ENCODE measurements at places on chromosomes 12 and 14.
A peak's percentile ranks its signal among the peaks of the same experiment; 100 is the strongest.

DNA sequence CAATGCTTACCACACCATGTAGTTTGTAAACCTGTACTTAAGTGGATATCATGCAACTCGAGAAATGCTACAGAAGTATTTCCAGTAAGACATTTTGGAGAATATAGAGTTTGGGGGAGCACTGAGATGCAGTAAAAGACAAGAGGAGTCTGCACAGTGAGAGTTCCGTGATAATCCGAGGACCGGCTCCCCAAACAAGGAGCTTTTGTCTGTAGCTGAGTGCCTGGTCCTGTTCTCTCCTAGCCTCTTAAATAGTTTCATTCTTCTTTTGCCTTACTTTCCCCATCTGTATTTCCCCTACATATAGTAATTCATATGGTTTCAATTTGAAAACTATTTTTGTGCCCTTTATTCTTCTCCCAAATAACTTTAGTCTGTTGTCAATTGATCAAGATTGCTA is 364.1 kb downstream of the EGLN3 start:
- DNase-seq: no peak

DNA sequence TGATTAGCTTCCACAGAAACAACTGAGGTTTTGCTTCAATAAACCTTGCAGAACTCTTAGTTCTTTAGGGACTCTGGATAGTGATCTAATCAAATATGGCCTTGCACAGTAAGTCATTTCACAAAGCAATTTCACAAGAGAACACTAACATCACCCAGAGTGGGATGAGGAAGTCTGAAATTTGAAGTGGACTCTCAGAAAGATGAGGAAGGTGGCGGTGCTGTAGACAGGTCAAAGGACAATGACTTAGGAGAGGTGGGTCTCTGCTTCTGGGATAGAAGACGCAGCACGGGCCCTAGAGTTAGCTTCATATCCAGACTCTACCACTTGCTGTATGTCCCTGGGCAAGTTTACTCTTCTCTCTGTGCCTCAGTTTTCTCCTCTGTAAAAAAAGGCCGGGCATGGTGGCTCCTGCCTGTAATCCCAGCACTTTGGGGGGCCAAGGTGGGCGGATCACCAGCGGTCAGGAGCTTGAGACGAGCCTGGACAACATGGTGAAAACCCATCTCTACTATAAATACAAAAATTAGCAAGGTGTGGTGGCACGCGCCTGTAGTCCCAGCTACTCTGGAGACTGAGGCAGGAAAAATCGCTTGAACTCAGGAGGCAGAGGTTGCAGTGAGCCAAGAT is 18.9 kb downstream of the FOS start:
- DNase-seq: no peak

- DNase-seq: no peak
Observed at GRCh38 chr12:128803788-128804187, 20.0 kb downstream of the SLC15A4 start.

DNA sequence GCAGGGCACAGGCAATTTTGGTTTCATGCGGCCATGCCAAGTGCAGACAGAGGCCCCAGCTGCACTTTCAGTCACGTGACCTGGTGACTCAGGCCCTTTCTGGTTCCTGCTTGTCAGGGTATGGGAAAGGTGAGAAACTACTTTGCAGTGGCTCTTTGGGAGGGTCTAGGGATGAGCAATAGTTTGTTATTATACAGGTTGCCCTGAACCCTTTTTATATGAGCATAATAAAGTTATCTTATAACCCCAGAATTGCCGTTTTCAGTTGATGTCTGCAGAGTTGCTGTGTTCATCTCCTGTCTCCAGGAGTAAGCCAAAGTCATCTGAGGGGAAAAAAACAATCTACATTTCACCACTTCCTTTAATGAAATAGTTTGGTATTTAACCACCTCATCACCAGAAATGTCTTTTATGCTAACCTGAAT is 30.9 kb upstream of the EMP1 start:
- no peak for DNase-seq

DNA sequence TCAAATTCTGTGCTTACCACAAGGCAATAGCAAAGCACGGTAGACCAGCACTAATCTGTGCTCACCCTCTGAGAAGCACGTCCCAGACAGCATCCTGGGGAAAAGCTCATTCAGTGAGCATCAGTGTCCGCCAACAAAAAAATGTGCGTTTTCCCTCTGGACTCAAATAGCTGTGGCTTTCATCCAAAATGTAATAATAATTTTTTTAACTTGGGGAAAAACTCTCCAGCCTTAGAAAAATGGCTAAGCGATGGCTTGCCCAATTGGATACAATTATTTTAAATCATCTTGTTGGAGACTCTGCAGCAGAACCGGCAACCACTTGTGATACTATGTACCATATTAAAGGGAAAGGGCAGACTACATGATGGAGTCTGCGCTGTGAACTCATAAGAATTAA is 1.1 kb upstream of the KRT77 start:
- no peak for DNase-seq

DNA sequence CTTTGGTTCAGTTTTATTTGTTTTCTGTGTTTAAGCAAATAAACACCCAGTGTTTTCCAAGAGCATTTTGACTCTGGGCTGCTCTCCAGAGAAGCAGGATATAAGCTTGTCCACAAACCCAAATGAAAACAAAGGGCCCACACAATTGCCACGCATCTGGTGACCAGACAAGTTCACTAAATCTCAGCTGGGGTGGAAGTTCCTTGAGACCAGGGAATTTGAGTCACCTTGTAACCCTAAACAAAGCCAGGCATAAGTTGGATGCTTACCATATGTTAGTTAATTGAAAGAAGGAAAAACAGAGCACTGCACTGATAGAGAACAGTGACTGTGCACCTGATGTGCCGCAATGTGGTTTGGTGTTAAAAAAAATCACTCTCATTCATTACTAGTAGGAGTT is 1.6 kb upstream of the TXNRD1 start:
- DNase-seq: peak; percentile 66

- DNase-seq: no peak
Observed at GRCh38 chr12:108457734-108458361, 57.2 kb upstream of the FICD start.

DNA sequence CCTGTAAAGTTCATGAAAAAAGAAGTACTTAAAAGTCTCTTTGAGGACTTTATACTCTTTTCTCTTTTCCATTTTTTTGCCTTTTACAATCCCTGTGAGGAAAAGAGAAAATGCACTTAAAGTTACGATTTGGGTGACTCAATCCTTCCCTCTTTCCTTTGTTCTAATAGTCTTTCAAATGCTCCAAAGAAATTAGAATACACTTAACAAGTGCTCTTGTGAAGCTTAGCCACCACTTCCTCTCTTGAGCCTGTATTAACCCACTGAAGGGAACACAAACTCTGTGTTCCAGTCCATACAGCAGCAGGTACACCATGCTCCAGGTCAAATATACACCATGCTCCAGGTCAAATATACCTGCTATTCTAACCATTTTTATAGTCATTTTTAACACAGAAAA is 581.1 kb upstream of the MGAT4C start:
- DNase-seq: no peak

GRCh38 chr12:26056335-26056734 is 68.5 kb downstream of the BHLHE41 start:
- DNase-seq: peak; percentile 58

DNA sequence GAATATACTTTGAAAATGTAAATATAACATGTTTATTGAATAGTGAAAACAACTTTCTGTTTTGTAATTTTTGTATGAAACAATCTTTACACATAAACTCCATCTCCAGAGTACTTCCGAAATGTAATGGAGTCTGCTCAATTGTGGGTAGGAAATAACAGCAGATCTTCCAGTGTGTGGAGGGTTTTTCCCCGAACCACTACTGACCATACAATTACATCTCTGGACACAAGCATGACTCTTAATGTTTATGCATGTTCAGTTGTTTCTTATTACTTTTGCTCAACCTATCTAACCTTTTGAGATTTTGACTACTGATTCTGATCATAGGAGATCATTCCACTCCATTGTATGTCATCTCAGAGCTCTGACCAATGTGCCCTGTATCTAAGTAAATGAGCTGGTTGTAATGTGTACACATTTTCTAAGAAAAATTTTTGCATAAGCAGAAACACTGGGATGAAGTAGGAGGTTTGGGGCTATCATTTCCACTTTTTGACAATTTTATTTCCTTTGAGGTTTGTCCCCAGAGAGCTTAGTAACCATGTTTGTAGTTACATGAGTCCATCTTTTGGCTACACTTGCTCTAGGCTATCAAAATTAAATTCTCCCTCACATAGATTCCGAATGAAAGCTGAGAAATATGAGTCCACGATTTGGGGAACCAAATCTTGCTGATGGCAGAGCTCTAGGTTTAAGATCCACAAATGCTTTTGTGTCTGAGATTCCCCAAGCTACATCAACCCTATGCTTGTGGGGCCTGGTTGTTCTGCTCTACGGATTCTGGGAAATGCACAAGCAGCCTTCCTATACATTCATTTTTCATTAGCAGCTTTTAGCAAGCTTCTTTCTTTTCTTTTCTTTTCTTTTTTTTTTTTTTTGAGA is 21.4 kb upstream of the CLEC4D start:
- no peak for DNase-seq

- DNase-seq: peak; percentile 36
Observed at GRCh38 chr12:53999559-54000115, 324 bp upstream of the HOXC9 start.

GRCh38 chr14:51129130-51129529 is 34.2 kb upstream of the TRIM9 start:
- no peak for DNase-seq

DNA sequence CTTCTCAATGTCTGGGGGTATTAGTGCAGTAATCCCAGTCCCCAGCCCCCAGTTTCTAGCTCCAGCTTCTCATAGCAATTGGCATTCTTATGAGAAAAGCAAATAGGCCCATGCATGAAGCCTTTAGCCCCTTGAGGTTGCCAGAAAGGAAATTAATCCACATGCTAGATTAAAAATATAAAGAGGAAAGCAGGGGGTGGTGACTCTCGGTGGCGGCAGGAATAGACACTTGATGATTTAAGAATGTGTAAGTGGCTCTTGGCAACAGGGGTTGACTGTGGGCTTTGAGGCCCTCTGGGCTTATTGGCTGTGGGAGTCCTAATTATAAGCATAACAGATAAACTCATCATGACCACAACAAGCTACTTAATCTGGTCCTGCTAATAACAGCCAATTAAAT is 1367.3 kb upstream of the FLRT2 start:
- DNase-seq: no peak

DNA sequence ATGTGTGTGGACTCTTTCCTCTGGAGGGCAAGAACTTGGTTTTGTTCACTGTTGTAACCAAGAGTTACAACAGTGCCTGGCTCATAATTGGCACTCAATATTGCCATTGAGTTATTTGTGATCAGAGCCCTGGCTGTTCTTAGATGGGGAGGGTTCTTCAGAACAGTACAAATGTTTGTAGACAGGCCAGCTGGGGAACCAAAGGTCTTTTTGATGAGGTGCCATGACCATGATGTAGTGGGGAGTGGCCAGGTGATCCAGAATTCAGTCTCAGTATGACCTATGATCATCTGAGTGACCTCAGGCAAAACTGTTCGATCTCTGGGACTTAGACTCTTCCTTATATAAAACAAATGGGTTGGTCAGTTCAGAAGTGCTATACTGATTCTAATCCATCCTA is 3.3 kb upstream of the PRKAB1 start:
- DNase-seq: no peak

DNA sequence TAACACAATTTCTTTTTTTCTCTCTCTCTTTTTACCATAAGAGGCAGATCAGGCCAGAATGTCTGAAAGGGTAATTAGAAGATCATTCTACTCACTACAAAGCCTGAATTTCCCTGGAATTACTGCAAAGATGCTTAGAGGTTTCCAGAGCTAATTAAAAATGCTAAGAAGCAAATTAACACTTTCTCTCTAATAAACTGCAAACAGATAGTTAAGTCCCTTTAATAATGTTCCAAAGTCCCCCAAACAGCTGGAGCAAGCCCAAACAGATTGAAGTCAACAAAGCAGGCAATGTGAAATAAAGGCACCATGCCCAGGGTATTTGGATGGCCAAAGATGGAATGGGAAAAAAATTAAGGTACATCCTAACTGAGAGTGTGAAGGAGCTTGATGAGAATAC is 208.8 kb upstream of the LRFN5 start:
- no peak for DNase-seq

- no peak for DNase-seq
Observed at GRCh38 chr12:116368196-116369194, 91.0 kb upstream of the MED13L start.

DNA sequence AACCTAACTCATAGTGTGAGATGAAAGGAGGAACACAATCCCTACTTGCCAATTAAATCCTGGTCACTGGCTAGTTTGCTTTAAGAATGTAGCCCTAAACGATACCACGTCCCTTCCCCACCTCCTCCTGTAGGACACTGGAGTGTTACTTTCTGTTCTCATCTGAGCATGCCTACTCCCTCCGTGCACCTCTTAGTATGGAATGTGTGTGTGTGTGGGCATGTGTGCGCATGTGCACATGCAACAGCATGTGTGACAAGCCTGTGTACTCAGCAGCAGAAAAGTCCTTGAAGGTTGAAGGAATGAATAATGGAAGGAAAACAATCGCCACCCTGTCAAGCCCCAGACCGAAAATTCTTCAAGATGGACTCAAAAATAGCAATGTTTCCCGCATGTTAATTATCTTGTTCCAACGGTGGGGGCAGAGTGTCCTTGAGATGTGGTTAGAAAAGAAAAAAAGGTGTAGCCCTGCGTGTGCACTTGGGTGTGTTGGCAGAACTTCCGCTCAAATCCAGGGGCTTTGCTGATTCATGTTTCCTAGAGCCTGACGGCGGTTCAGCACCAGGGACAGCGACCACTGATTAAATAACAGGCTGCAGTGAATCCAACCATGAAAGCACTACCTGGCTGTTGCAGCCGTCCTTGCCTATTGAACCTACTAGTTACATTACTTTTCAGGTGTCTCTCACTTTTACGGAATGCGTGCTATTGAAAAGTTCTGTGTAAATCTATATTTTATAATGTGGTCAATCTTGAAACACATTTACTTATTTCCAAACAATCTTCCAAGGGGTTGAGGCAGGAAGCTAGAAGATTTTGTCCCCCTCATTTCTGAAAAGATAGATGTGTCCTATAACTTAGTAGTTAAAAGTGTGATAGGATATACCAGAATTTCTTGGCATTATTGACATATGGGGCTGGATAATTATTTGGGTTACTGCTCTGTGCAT is 79.8 kb downstream of the SRRM4 start:
- DNase-seq: no peak

- DNase-seq: no peak
Observed at GRCh38 chr14:70107309-70107708, 81.4 kb downstream of the SLC8A3 start.

- DNase-seq: no peak
Observed at GRCh38 chr12:108348842-108349241, 9.7 kb upstream of the CMKLR1 start.

GRCh38 chr12:53205747-53206419 is 1.2 kb downstream of the ITGB7 start:
- no peak for DNase-seq

- DNase-seq: no peak
Observed at GRCh38 chr14:36344211-36344610, 23.8 kb upstream of the MBIP start.

DNA sequence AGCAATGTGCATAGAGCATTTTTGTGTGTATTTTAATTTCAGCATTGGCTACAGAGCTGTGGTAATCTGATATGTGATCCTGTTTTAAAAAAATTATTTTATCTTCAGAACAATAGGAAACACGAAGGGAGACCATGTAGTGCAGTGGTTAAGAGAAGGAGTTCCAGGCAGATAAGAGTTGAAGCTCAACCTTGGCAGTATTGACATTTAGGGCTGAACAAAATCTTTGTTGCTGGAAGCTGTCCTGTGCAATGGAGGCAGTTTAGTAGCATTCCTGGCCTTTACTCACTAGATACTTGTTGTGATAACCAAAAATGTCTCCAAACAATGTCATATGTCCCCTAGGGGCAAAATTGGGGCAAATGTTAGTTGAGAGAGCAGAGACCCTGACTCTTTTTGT is 59.2 kb downstream of the CHST11 start:
- no peak for DNase-seq

All from NCI-H2029 (cell line).